ENCODE measurements at places on chromosomes 16 and 17.

GRCh38 chr17:76088041-76088867 lies 9.3 kb downstream of the ZACN start:
- H3K27ac ChIP-seq = no peak overlapping the region
- no peak for DNase-seq
- H3K4me1 ChIP-seq = no peaks in the 10 kb centered on the region
- H3K27me3 ChIP-seq = no peaks in the 10 kb centered on the region

GRCh38 chr17:64081802-64082799 lies 47.8 kb downstream of the ERN1 start:
- H3K27ac ChIP-seq = no peak overlapping the region
- no peaks in the 10 kb centered on the region for H3K36me3 ChIP-seq
- peaks cover 9% of the 10 kb centered on the region for H3K4me1 ChIP-seq
- no peaks in the 10 kb centered on the region for H3K27me3 ChIP-seq
- no peak overlapping the region for H3K4me3 ChIP-seq
- DNase-seq = no peak

- no peak overlapping the region for H3K4me3 ChIP-seq
- H3K4me1 ChIP-seq = peaks cover 49% of the 10 kb centered on the region
- H3K36me3 ChIP-seq = no peaks in the 10 kb centered on the region
- DNase-seq = no peak
- H3K27ac ChIP-seq = no peak overlapping the region
- no peaks in the 10 kb centered on the region for H3K27me3 ChIP-seq
These were observed 7.4 kb downstream of the PRCD start for GRCh38 chr17:76547183-76547641.

GRCh38 chr17:41813152-41813680 lies 412 bp downstream of the FKBP10 start:
- no peak for DNase-seq
- H3K4me3 ChIP-seq = peak overlapping the region; percentile 82
- no peaks in the 10 kb centered on the region for H3K4me1 ChIP-seq
- no peak overlapping the region for H3K27ac ChIP-seq

- no peak for DNase-seq
- H3K36me3 ChIP-seq = no peaks in the 10 kb centered on the region
These were observed 141.8 kb downstream of the XYLT1 start for GRCh38 chr16:17328932-17329331.

GRCh38 chr17:39700148-39700987 lies 504 bp downstream of the ERBB2 start:
- H3K4me1 ChIP-seq = peaks cover 48% of the 10 kb centered on the region
- peak overlapping the region; percentile 78 for H3K27ac ChIP-seq
- DNase-seq = no peak
- no peaks in the 10 kb centered on the region for H3K36me3 ChIP-seq

DNA sequence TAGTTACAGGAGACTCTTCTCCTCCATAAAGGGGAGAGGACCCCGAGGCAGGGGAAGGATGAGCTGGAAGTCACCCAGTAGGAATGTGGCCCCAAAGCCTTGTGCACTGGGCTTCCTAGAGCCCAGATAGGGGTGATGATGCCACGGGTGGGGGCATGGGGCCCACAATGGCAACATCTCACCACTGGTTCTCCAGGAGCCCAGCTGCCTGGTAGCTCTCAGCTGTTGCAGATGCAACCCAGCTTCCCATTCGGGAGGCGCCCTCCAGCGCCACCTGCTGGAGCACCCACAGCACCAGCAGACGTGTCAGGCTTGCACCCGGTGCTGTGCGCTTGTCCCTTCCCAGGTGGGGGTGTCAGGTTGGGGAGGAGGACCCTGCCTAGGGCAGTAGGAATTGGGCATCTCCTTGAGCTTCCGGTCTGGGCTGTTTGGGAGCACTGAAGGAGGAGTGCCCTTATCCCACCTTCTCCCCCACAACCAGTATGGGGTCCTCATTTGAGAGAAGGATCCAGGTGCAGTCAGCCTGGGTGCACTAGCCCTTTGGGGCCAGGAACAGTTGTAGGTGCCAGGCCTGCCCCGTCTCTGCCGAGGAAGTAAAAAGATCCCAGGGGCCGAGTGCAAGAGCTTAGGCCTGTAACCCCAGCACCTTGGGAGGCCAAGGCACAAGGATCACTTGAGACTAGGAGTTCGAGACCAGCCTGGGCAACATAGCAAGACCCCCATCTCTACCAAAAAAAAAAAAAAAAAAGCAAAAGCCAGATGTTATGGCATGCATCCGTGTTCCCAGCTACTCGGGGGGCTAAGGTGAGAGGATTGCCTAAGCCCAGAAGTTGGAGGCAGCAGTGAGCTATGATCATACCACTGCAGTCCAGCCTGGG lies 14.4 kb downstream of the CDIPT start:
- no peak overlapping the region for H3K27ac ChIP-seq
- no peaks in the 10 kb centered on the region for H3K27me3 ChIP-seq
- no peaks in the 10 kb centered on the region for H3K4me1 ChIP-seq
- DNase-seq = peak; percentile 91
- no peak overlapping the region for H3K4me3 ChIP-seq

- H3K4me3 ChIP-seq = peak overlapping the region; percentile 65
- no peaks in the 10 kb centered on the region for H3K36me3 ChIP-seq
- no peaks in the 10 kb centered on the region for H3K27me3 ChIP-seq
- no peak overlapping the region for H3K27ac ChIP-seq
- DNase-seq = no peak
These were observed 1.3 kb upstream of the DNAH2 start for GRCh38 chr17:7715936-7716886.

- peaks cover 98% of the 10 kb centered on the region for H3K36me3 ChIP-seq
- no peak overlapping the region for H3K4me3 ChIP-seq
- H3K27ac ChIP-seq = no peak overlapping the region
These were observed 58.8 kb upstream of the RHBDL3 start for GRCh38 chr17:32206861-32207260.

DNA sequence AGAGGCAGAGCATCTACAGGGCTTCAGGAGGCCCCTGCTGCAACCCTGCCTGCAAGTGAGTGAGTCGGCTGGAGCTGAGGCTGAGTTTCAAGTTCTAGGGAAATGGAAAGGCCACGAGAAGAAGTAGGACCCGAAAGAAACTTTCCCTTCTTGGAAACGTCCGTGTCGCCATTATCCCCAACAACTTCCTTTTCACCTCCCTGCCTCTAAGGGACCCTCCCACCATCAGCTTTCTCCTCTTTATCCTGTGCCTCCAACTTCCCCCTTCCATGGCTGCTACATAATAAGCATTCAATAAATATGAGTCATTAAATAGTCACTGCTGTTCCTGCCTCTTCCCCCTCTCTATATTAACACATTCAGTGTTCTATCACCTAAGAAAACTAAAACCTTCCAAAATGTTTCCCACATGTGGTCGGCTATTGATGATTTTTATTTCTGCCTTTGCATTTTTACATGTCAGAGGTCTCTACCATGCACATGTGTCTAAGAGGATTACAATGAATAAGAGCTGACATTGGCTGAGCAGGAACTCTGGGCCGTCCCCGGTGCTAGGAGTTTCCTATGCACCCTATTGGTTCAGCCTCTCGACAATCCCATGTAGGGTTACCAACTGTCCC lies 115.9 kb upstream of the TNRC6C start:
- peaks cover 36% of the 10 kb centered on the region for H3K4me1 ChIP-seq
- no peaks in the 10 kb centered on the region for H3K27me3 ChIP-seq
- no peak overlapping the region for H3K4me3 ChIP-seq
- peak overlapping the region; percentile 73 for H3K27ac ChIP-seq
- H3K36me3 ChIP-seq = no peaks in the 10 kb centered on the region
- no peak for DNase-seq

DNA sequence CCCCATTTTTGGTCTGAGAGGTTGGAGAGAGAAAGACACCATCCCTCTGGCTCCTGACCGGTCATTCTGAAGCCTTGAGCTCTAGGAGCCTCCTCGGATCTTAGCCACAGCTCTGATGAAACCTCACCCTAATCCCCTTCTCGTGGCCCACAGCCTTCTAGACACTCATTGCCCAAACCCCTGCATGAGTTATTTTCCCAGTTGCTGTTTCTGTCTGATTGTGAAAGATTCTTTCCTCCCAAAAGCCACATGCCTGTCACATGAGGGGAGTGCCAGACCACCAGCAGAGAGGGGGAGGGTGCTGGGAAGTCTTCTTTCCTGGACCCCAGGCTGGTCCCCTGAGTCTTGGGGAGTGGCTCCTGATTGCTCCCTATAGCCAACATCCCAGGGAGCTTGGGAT lies 17.6 kb upstream of the ABR start:
- no peaks in the 10 kb centered on the region for H3K36me3 ChIP-seq
- H3K27me3 ChIP-seq = no peaks in the 10 kb centered on the region
- DNase-seq = no peak

GRCh38 chr16:79497606-79498350 lies 102.8 kb downstream of the MAF start:
- H3K27ac ChIP-seq = no peak overlapping the region
- H3K36me3 ChIP-seq = no peaks in the 10 kb centered on the region
- no peaks in the 10 kb centered on the region for H3K27me3 ChIP-seq

DNA sequence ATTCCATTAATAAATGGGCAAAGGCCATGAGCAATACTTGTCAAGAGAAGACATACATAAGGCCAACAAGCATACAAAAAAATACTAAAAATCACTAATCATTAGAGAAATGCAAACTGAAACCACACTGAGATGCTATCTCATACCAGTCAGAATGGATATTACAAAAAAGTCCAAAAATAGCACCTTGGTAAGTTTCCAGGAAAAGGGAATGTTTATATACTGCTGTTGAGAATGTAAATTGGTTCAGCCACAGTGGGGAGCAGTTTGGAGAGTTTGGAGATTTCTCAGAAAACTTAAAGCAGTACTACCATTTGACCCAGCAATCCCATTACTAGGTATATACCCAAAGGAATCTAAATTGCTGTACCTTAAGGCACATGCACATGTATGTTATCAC lies 467.7 kb downstream of the CDH11 start:
- H3K27me3 ChIP-seq = no peaks in the 10 kb centered on the region
- H3K27ac ChIP-seq = no peak overlapping the region
- DNase-seq = no peak
- no peaks in the 10 kb centered on the region for H3K4me1 ChIP-seq

- DNase-seq = peak; percentile 84
- peaks cover 7% of the 10 kb centered on the region for H3K36me3 ChIP-seq
These were observed 67.4 kb downstream of the MYO18A start for GRCh38 chr17:29112771-29113295.

DNA sequence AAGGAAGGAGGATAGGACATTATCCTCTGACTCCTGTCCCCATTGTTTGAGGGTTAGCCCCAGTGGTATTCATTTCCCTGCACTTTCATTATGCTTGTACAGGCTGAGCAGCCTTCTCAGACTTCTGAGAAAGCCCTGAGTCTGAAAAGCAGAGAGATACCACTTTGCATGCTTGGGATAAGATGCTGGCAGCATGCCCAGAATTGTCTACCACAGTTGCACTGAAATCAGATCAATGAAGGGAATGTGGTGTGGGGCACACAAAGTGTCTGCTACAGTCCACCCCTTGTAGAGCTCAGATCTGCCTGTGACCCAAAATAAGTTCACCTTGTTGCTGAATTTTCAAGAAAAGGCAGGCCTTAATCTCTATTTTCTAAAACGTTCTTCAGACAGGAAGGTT lies 160.6 kb downstream of the CCT6B start:
- H3K36me3 ChIP-seq = no peaks in the 10 kb centered on the region
- no peak overlapping the region for H3K27ac ChIP-seq
- H3K4me1 ChIP-seq = no peaks in the 10 kb centered on the region
- peaks cover 2% of the 10 kb centered on the region for H3K27me3 ChIP-seq
- no peak overlapping the region for H3K4me3 ChIP-seq
- DNase-seq = no peak

DNA sequence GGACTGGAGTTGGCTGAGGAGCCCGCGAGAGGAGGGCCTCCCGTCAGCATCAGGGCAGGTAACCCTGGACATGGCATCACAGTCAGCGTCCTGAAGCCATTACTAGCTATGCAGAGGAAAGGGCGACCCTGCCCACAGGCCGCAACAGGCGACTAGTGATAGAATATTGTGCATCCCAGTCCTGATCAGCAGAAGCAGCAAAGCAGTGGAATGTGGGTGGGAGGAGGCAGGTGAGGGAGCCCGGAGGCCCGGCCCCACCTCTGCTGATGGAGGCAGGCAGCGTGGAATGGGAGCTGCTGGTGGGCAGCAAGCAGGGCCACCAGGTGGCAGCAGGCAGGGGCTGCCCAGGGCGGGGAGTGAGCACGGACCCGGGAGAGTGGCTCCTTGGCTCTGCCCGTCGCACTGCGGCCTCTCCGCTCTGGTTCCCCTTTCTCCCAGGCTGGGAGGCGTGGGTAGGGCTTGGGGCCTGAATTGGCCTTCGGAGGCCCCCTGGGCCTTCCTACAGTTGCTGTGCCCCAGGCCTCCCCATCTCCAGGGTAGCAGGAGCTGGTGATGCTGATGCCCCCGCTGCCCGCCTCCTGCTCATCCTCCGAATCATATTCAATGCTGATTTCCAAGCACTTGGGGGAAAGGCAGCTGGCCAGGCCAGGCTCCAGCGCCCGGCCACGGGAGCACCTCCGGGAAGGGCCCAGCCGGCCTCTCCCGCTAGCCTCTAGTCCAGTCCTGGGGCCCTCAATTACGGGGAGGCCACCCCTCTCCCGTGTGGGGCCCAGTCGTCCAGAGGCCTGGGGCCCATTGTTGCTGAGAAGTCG lies 20.2 kb downstream of the TSPOAP1 start:
- no peak for DNase-seq
- no peak overlapping the region for H3K27ac ChIP-seq
- no peaks in the 10 kb centered on the region for H3K4me1 ChIP-seq
- H3K36me3 ChIP-seq = no peaks in the 10 kb centered on the region

Measured in psoas muscle (tissue), 8 donors.